ENCODE measurements at places on chromosomes 5 and 9. TPM values are rescaled to one million over a fixed set of nuclear protein-coding genes. Genes with fewer than 3 reads are reported as not detected.

The HTR1A gene
- total RNA-seq, result not detected

The FCN1 gene
- not detected for total RNA-seq

The ADGRV1 gene
- 0.20 TPM for total RNA-seq

The LCN6 gene
- total RNA-seq, result not detected
